Activated CD4-positive, alpha-beta T cell treated with anti-CD3 and anti-CD28 coated beads for 4 hours (primary cell): ENCODE measurements at places on chromosomes 1 and 21.

DNA sequence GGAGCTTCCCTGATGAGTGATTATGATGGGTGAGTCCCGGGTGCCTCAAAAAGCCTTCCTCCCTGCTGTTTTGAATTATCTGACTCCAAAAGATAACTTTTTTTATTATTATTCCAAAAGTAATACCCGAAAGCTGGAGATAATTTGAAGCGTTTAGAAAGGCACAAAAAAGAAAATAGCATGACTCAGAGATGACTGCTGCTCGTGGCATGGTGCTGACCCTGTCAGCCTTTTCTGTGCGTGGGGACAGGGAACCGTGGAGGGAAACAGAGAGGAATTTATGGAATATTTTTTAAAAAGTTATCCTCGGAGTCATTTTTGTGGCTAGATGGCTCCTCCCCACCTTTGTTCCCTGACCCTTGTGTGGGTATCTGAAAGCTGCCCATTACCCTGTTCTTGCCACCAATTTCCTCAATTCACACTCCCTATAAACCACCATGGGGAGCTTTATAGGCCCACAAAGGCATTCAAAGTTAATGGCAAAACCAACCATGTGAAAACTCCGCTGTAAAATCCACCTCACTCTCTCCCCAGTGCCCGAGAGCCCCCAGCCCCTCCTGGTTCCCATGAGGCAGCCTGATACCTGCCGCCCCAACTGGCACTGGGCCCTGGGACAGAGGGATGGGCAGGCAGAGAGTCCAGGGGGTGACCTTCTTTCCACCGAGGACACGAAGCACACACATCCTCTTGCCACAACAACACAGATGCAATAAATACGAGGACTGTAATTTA, 37.5 kb downstream of the IGSF21 start:
- DNase-seq, result no peak

DNA sequence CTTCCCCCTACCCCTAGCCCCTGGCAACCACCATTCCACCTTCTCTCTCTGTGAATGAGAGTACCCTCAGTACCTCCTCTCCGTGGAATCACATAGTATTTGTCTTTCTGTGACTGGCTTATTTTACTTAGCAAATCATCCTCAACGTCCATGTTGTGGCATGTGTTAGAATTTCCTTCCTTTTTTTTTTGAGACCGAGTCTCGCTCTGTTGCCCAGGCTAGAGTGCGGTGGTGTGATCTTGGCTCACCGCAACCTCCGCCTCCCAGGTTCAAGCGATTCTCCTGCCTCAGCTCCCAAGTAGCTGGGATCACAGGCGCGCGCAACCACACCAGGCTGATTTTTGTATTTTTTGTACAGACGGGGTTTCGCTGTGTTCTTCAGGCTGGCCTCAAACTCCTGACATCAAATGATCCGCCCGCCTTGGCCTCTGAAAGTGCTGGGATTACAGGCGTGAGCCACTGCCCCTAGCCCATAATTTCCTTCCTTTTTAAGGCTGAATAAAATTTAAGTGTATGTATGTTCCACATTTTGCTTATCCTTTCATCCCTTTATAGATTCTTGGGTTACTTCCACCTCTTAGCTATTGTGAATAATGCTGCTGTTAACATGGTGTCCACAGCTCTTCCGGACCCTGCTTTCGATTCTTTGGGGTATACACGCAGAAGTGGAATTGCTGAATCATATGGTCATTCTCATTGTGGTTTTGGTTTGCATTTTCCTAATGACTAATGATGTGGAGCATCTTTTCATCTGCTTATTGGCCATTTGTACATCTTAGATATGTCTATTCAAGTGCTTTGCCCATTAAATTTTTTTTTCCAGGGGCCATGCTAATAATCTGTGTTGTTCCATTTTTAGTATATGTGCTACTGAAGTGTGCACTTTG, 32.3 kb downstream of the ERRFI1 start:
- no peak for DNase-seq

DNA sequence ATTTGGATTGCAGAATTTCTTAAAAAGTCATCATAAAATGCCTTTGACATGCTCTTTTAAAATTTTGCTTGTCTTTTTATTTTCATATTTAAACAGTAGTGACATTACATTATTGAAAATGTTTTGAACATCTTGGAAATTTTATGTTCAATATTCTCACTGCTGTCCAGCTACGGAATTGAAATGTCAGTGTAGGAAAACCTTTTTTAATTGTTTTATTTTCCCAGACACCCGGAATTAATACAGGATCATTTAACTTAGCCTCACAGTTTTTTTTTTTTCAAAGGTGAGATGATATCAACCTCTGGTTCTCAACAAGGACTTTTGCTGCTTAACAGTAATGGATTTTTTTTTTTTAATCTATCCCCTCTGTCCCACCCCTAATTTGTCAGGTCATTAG, 4.1 kb downstream of the RBM15 start:
- DNase-seq, result no peak

DNA sequence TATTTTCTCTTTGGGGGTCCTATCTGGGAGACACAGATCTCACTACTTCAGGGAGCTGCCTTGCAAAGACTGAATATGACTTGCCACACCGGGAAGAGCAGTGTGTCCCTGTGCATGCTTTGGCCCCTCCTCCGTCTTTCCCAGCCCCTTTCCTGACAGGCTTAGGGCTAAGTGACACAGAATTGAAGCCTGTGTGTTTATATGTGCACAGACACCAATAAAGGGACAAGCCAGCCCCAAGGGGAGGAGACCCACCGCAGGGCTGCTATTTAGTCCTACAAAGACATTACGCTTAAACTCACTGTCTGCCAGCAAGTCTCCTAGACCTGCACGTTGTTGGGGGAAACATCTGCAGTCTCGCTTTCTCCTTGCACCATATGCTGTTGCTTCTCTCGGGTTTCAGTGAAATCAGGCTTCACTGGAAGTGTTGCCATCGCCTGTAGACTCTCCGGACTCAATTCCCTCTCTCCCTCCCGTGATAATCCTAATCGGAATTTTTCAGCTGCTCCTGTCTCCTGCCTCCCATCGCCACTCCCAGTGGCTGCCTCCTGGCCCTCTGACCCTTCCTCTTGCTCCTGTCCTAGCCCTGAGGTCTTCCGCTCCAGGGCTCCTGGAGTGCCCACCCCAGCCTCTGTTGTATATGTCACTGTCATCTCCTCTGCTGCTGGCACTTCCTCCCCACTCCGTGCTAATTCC, 58.5 kb upstream of the LRRC53 start:
- no peak for DNase-seq

DNA sequence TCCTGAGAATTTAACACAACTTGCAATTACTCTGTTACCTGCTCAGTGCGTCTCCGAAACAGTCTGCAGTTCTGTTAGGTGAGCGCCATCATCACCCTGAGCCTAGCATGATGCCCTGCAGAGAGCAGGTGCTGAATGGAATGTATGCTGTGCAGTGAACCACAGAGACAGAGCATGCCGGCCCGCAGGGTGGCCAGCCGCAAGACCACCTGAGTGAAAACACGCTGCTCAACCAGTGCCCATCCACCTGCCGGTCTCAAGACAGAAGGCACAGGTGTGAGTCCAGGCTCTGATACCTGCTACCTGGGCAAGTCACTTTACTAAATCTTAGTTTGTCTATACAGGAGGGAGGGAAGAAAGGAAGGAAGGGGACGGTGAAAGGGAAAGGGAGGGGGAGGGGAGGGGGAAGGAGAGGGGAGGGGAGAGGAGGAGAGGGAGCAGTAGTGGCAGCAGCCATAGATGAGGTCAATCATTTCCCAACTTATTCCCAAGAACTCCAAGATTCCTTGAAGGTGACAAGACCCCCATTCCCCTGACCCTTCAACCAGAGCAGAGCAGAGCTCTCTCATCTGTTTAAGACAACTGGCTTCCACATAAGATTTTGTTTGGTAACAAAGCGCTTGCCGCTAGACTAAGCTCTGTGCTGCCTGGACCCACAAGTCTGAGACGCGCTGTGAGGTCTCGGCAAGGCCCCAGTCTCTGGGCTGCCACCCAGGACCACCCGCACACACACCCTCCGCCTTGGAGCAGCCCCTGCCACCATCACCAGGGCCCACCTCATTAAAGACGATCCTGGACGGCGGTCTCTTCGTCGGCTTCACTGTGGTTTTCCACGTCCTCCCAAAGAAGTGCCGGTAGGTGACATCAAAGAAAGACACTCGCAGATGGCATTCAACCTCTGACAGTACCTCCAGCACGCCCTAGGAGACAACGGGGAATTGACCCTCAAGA, 14.5 kb downstream of the NPHP4 start:
- no peak for DNase-seq
